ENCODE measurements at places on chromosomes 16 and 17. TPM values are rescaled to one million over a fixed set of nuclear protein-coding genes. Genes with fewer than 3 reads are reported as not detected.

PMFBP1 gene
- total RNA-seq = 0.23 TPM

FLYWCH1 gene
- total RNA-seq = 91.2 TPM

SOX8 gene
- 4.7 TPM for total RNA-seq

MFSD6L gene
- not detected for total RNA-seq

GNG13 gene
- not detected for total RNA-seq

- no peak for DNase-seq
Measured at GRCh38 chr16:70508752-70509151, 14.6 kb downstream of the COG4 start.

DNA sequence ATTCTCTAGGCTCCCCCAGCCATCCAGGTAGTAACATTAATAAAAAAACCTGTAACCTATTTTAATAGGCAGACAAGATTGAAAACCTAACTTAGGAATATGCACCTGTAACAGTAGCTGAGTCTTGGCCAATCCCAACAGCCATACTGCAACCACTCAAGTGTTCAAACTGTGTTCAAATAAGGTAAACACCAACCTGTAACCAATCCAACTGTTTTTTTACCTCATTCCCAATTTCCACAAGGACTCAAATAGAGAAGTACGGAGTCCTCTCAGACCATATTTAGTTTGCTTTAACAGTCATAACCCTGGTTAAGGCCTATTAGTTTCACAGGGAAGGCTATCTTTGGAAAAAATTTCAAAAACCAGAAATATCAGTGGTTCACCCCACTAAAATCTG lies 40.4 kb upstream of the NOS2 start:
- DNase-seq = no peak

DNA sequence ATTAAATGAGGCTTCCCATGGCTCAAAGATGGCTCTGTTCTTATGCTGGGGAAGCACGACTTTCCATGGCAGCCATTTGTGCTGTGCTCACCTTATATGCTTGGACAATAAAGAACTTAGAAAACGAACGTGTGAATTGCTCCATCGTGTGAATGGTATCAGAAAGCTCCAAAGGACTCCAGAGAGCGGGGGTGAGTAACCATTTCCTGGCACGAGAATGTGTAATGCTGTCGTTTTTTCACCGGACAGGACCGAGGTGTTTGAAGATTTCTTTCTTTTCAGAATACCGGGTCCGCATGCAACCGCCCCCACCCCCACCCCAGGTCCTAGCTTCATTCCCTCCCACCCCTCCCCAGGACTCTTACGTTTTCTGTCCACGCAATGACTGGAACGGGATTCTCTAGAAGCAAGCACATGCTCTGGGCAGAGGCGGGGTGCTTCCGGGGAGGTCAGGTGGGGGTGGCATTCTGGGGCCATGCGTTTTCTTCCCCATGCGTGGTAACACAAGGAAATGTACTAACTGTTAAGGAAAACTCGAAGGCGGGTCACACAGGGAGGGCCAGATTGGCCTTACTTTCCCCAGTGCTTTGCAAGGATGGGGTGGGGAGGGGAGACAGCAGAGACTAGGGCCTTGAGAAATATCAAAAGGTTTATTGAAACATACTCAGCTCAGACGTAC lies 26.2 kb downstream of the GPRC5B start:
- DNase-seq = no peak

DNA sequence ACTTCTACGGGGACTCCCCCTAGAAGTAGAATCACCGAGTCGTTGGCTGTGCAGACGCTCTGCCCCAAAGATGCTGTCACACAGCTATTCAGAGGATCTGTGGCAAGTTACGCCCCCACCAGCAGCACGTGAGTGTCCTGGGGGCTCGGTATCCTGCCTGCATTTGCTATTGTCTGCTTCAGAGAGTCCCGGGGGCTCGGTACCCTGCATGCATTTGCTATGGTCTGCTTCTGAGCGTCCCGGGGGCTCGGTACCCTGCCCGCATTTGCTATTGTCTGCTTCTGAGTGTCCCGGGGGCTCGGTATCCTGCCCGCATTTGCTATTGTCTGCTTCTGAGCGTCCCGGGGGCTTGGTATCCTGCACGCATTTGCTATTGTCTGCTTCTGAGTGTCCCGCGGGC lies 23.8 kb upstream of the ZNF469 start:
- DNase-seq = no peak

- no peak for DNase-seq
Measured at GRCh38 chr16:760545-761343, at the start of gene MSLN. TSS of gene MSLN (plus strand) at chr16:760734. CDS start at chr16:762681, 1,947 bp downstream.

DNA sequence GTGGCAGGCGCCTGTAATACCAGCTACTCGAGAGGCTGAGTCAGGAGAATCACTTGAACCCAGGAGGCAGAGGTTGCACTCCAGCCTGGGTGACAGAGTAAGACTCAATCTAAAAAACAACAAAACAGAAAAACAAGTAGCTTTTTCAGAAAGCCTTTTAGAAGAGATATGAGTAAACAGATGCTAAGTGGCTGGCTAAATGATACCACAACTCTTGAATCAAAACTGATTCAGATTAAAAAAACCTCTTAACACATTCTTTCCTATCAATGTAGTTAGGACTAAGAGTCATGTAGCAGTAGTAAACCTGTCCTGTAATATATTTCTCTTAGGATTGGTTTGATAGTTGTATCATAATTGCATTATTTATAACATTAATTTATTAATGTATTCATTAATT lies 23.0 kb downstream of the PPM1D start:
- DNase-seq = no peak

GRCh38 chr16:85992359-85992758 lies 93.4 kb downstream of the IRF8 start:
- no peak for DNase-seq

DNA sequence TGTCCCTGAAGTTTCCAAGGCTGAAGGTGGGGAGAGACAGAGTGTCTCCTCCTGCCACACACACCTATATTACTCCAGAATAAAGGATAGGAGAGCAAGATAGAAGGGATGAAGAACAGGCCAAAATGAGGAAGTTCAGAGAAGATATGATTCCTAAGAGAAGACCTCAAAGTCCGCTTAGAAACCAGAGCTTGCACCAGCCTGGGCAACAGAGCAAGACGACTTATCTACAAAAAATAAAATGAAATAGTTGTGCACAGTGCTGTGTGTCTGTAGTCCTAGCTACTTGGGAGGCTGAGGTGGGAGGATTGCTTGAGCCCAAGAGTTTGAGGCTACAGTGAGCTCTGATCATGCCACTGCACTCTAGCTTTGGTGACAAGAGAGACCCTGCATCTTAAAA lies 128.2 kb downstream of the HS3ST3B1 start:
- no peak for DNase-seq

DNA sequence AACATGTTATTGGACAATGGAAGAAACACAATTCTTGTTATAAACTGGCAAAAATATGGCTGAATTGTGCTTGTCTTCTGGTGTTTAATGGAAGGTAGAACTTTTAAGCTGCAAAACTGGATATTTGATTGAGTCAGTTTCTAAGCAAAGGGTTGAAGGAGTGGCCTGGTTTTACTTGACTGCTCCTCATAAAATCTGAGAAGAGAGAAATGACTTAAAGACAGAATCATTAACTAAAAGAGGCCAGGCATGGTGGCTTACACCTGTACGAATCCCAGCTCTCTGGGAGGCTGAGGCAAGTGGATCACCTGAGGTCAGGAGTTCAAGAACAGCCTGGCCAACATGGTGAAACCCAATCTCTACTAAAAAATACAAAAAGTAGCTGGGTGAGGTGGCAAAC lies 770.7 kb downstream of the CDH11 start:
- no peak for DNase-seq

DNA sequence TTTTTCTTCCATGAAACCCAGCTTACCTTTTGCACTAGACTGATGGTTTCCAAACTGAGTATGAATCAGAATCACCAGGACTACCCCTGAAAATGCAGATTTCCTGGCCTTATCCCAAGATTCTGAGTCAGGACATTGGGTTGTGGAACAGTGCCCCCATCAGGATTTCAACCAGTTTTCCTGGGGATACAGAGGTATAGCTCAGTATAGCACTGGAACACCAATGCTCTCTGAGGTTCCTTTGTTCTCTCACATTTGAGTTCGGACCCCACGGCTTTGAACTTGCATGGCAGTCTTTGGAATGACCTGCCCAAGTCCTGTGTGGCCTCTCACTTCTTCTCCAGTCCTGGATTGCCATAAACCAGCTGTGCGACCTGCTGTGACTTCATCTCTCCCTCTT lies 12.8 kb upstream of the CCL8 start:
- no peak for DNase-seq
